ENCODE measurements at places on chromosomes 5 and 9.

GRCh38 chr5:174665347-174665746 is 59.0 kb upstream of the MSX2 start:
- no peak for DNase-seq

GRCh38 chr9:84557751-84558150 is 111.8 kb upstream of the NTRK2 start:
- no peak for DNase-seq

DNA sequence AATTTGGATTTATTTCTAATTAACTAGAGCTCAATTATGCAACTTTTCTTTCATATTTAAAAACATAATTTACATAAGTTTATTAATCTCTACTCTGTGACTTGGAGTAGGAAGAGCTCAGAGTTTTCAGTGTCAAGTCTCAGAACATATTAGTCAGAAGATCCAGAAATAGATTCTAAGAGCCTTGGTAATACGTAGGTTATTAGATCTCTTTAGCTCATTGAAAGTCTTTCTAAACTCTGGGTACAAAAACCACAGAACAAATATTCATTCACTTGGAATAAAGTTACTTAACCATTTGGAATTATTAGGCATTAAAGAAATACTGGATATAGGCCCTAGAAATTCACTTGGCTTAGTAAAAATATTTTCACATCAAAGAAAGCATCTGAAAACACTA is 26.3 kb upstream of the ISCA1 start:
- DNase-seq = no peak

DNA sequence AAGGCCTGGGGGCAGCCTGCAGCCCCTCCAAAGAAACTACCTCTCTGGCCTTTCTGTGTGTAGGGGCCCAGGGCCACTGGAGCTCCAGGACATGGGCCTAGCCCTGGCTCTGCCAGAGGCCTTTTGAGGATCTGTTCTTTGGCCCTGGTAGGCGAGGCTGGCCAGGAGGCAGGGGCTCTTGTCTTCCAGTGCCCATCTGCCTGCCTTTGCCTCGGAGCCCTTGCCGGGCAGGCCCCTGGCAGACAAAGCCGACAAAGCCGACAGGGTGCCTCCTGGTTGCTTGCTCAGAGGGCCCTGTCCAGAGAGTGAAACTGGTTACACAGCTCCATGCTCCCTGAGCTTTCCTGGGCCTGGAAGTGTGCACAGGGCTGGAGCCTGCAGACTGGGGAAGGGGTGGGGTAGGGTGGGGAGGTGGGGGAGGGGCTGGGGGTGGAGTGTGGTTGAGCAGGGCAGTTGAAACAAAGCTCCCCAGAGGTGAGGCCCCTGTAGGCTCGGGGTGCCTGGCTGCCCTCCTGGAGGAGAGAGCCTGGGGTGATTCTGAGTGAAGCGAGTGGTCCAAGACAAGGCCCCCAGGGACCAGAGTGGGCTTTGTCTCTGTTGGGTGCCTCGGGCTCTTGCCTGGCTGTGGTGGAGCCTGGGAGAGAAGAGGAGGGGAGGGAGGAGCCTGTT is 29.3 kb downstream of the PTPA start:
- DNase-seq = peak; percentile 81

- DNase-seq = no peak
These were observed 169.3 kb downstream of the CCDC192 start for GRCh38 chr5:127872494-127872893.

DNA sequence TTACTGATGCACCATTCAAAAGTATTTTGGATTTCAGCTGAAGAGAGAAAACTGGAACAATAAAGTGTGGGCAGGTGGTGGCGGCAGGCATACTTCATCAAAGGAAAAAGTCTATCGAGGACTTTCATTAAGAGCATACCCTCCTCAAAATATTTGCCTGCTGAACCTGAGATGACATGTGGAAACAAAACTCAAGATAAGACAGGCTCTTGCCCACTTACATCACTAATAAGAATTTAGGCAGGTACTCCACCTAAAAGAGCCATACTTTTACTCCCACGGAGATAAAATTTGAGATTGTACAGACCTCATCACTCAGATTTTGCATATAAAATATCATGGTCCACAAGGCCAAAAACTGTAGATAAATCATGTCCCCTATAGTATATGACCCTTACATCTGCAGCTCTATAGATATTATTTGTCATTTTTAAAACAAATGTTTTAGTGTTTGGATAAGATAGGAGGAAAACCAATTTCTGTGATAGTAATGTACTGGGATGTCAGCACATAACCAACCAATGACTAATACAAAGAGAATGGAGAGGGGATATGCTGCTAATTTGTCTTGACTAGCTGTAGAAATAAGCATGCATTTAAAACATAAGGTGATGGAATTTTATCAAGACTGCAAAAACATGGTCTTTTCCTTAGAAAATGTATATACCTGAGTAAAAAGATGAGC is 730.6 kb upstream of the ZNF608 start:
- no peak for DNase-seq

DNA sequence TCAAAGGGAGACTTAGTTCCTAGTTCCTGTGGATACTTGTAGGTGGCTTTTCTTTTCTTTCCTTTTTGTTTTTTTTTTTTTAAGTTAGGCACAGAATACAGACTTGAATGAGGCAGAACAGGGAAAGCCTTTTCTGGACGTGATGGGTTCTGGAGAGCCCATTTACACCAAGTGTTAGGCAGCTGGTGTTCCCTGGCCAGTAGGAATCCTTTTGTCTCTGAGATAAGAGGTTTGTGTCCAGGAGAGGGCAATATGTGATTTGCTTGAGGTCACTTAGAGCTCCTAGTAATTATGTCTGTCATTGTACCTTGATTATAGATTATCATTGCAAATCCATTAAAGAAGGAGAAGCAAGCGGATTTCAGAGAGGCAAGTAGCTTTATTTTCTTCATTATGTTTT is 9.1 kb downstream of the MEGF10 start:
- DNase-seq = no peak

DNA sequence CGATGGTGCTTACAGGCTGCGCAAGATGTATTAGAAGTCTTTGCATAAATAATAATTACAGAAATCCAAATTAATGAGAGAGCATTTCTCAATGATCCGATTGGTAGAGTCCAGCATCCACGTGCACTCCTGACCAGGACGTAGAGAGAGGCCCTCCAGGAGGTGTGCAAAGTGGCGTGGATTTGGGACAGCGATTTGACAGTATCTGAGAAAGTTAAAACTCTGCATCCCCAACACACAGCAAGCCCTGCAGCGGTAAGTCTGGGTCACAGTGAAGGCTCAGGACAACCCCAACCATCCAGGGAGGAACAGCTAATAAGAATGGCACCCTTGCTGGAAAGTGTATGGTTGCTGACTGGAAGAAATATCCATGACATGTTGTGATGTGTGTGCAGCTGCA is 180.2 kb downstream of the AUH start:
- no peak for DNase-seq

GRCh38 chr9:128550226-128550625 is 2.2 kb upstream of the SPTAN1 start:
- DNase-seq = no peak

DNA sequence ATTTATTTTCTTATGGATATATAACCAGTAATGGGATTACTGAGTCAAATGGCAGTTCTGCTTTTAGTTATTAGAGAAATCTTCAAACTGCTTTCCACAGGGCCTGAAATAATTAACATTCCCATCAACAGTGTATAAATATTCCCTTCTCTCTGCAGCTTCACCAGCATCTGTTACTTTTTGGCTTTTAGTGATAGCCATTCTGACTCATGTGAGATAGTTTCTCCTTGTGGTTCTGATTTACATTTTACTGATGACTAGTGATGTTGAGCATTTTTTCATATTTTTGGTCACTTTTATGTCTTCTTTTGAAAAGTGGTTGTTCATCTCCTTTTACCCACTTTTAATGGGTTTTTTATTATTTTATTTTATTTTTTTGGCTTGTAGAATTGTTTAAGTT is 1290.3 kb upstream of the CDH9 start:
- DNase-seq = no peak

DNA sequence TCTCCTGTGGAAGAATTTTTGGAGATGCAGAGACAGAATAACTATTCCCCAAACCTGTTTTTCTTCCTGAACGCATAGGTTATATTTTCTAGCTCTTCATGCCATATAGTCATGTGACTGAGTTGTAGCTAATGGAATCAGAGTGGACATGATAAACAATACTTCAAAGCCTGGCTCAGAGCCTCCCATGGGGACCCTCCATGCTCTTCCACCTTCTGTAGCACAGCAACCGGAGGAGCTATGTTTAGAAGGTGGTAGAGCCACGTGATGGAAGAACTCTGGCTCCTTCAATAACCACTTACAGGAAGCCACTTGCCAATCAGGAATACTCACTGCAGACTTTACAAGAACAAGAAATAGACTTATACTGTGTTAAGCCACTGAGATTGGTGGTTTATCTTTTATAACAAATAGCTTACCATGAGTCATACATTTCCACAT is 39.2 kb downstream of the NADK2 start:
- no peak for DNase-seq

- no peak for DNase-seq
These were observed 128.9 kb downstream of the ADAMTS12 start for GRCh38 chr5:33762859-33763258.

- no peak for DNase-seq
These were observed 202.8 kb downstream of the CWC27 start for GRCh38 chr5:64971513-64971912.

DNA sequence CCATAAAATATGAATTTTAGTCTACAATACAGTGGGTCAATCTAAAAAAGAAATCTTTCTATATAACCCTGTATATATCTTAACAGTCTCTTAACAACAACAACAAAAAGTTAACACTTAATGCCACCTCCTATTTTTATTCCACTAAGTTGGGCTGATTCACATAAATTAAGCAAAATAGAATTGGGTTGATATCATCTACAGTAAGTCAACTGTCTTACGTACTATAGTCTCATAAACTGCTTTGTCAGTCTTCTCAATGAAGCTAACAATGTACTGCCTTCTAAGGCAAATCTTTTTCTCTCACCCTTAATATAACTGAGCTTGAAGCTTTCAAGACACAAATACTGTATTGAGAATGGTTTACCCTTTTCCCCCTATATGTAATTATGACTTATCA is 185.7 kb downstream of the ADAMTS6 start:
- no peak for DNase-seq

- no peak for DNase-seq
These were observed 5.9 kb upstream of the GADD45G start for GRCh38 chr9:89598926-89599325.

GRCh38 chr9:112849363-112849922 is 41.2 kb downstream of the SLC46A2 start:
- DNase-seq = peak; percentile 79

DNA sequence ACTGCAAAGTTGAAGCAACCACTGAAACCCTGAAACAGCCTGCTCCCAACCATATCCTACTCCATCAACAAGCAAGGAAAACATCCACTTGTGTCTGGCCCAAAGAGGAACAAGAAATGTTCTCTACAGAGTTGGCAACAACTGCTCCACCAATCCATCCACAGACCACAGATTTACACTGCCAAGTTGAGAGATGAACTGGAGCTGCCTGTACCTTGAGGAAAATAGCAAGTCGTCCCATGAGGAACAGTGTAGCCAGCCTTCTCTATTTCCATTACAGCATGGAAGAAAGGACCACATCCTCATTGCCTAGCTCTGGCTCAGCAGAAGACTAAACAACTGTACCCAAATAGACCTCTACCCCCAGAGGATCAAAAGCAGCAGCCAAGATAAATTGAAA is 60.4 kb downstream of the DEPDC1B start:
- no peak for DNase-seq

- DNase-seq = no peak
These were observed 14.0 kb downstream of the SEC61B start for GRCh38 chr9:99235926-99236634.

DNA sequence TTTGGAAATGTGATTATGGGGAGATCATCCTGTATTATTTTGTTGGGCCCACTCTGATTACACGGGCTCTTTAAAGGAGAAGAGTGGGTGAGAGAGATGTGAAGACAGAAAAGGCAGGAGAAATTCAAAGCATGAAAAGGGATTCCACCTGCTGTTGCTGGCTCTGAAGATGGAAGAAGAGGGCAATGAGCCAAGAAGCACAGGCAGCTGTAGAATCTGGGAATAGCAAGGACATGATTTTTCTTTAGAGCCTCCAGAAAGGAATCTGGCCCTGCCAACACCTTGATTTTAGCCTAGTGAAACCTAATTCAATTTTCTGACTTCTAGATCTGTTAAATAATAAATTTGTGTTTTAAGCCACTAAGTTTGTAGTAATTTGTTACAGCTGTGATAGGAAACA is 11.3 kb downstream of the C9 start:
- DNase-seq = no peak

DNA sequence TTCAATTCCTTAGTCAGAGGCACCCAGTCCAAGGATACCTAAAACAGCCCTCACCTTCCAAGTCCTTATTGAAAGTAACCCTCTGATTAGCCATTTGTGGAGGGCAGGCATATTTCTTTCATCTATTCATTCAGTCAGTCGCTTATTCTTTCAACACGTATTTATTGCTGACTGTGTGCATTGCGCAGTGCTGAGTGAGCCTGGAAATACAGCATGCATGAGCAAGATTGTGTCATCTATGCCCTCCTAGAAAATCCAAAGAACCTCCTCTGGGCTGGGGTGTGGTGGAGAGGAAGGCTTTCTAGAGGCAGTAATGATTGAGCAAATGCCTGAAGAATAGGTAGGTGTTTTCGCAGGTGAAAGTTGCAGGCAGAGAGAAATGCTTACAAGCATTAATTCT is 8.5 kb upstream of the FEM1C start:
- DNase-seq = no peak

GRCh38 chr5:170293273-170293672 is 4.3 kb downstream of the LCP2 start:
- peak; percentile 100 for DNase-seq

GRCh38 chr5:149271195-149271715 is 404 bp upstream of the AFAP1L1 start:
- peak; percentile 37 for DNase-seq

- DNase-seq = peak; percentile 68
These were observed 5.0 kb downstream of the RELL2 start for GRCh38 chr5:141641634-141642267.

DNA sequence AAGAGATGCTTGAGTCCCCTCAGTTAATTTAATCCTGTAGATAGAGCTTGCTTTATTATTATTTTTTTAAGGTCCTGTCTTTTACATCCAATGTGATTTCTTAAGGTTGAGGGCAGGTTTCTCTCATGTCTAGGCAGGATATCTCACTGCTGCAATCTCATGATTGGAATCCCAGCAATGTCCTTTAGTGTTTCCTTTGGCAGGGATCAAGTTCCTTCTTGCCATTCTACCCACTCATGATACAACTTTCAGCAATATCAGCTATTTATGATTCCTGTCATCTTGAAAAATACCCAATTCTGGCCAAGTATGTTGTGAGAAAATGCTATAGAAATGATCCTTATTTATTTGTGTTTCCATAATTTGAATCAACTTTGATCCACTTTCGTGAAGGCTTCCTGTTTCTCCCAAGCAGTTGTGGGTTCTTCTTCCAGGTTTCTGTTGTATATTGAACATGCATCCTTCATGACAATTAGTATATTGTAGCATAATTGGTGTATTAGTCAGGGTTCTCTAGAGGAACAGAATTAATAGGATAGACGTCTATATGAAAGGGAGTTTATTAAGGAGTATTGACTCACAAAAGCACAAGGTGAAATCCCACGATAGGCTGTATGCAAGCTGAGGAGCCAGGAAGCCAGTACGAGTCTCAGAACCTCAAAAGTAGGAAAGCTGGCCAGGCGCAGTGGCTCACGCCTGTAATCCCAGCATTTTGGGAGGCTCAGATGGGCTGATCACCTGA is 18.4 kb upstream of the VPS13A start:
- DNase-seq = no peak

- no peak for DNase-seq
These were observed 23.8 kb upstream of the FBP1 start for GRCh38 chr9:94663140-94663539.

- no peak for DNase-seq
These were observed 29.1 kb downstream of the KCNIP1 start for GRCh38 chr5:170532935-170533334.
